SK-N-SH (cell line): ENCODE measurements at places on chromosomes 5 and 9.

GRCh38 chr9:128068386-128069205, 564 bp downstream of the SLC25A25 start:
- H3K36me3 ChIP-seq = no peaks in the 10 kb centered on the region
- no peaks in the 10 kb centered on the region for H3K27me3 ChIP-seq
- DNase-seq = peak; percentile 43
- H3K4me1 ChIP-seq = peaks cover 28% of the 10 kb centered on the region

GRCh38 chr9:129287619-129288305, 109.7 kb upstream of the IER5L start:
- DNase-seq = no peak
- H3K36me3 ChIP-seq = no peaks in the 10 kb centered on the region
- H3K4me1 ChIP-seq = no peaks in the 10 kb centered on the region
- H3K4me3 ChIP-seq = no peak overlapping the region

DNA sequence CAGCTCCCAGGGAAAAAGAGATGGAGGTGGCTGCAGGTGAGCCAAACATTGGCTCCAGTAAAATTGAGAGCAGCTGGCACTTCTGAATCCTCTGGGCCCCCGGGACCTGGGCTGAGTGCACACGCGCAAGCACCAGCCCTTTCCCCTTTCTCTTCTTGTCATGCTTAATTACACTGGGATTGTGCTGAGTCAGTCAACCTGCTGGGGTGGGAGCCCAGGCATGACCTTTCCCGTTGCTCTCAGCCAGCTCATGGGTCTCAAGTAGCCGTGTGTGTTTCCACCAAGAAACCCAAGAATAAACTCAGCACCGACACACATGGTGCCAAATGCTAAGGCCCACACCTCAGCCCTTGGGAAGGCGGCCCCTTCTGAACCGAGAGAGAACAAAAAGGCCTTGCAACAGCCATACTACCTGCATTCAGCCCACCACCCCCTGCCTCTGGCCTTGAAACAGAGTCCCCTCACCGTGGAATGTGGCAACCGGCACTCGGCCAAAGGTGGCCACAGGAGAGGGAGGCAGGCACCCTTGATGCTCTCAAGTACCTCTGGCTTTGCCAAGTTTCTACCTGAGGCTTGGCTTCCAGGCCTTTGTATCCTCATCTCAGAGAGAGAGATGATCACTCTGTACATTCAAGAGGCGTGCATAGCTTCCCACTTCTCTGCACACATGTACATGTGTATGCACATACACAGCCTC, 28.1 kb downstream of the SLIT3 start:
- DNase-seq = no peak
- H3K36me3 ChIP-seq = peaks cover 55% of the 10 kb centered on the region
- no peaks in the 10 kb centered on the region for H3K27me3 ChIP-seq

DNA sequence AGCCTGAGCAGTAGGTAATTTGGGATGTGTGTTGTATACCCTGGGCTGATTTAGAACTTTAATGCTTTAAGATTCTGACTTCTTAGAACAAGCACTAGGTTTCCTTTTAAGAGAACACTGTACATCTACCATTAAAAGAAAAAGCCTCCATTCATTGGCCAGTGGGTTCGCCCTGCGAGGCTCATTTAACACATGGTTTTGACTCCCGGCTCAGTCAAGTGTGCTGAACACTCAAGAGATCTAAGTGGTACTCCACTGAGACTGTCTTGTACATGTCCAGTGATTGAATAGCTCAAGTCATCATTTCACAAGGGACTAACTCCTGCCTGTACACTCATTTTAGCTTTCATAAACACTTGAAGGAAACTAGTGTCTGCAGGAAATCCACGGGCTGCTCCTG, 3.9 kb downstream of the FUBP3 start:
- no peak overlapping the region; the same call in 1 of the 2 replicates for H3K27ac ChIP-seq
- H3K36me3 ChIP-seq = peaks cover 28% of the 10 kb centered on the region

DNA sequence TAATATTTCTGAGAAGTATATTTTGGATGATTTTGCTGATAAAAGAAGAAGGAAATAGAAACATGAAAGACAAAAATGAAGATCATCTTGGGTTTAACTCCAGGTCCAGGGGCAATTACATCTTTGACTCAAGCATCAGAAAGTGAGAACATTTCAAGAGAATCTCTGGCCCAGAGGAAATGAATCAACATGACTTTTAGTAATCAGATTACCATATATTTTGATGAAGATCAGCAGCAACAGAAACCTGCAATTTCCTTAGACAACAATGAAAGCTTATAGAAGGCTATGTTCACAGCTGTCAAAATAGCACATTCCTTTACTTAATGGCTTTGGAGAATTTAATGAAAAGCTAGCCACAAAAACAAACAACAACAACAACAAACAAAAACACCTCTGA, 638.1 kb downstream of the EFNA5 start:
- H3K27ac ChIP-seq = no peak overlapping the region
- no peaks in the 10 kb centered on the region for H3K4me1 ChIP-seq
- no peak for DNase-seq
- H3K4me3 ChIP-seq = no peak overlapping the region
- H3K36me3 ChIP-seq = no peaks in the 10 kb centered on the region
- H3K27me3 ChIP-seq = no peaks in the 10 kb centered on the region

- no peaks in the 10 kb centered on the region for H3K27me3 ChIP-seq
- no peaks in the 10 kb centered on the region for H3K36me3 ChIP-seq
- H3K27ac ChIP-seq = no peak overlapping the region
- no peaks in the 10 kb centered on the region for H3K4me1 ChIP-seq
These were observed 94.2 kb upstream of the RUSC2 start for GRCh38 chr9:35395706-35396101.

DNA sequence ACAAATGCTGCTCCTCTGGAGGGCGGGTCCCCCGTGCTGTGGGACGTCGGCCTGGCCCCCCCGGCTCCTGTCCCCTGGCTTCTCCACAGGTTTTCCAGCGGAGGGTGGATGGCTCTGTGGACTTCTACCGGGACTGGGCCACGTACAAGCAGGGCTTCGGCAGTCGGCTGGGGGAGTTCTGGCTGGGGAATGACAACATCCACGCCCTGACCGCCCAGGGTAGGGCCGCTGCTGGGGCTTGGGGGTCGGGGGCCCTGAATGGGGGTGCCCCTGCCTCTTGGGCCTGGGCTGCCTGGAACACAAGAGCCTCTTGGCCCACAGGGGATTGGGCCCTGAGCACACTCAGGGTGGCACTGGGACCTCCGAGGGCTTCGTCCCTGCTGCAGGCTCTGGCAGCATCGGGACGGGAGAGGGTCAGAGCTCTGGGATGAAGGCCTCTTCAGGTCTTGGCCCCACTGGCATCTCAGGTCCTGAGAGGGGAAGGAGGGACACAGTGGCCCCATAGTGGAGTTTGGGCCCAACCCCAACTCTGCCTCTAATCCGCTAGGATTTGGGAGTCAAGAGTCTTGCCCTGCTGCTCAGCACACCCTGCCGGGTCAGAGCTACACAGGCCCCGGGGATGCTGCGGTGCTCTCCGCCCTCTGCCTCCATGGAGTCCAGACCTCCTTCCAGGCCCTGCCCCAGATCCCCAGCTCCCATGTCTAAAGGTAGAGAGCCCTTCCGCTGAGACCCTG, 5.2 kb downstream of the FCN2 start:
- H3K4me3 ChIP-seq = no peak overlapping the region
- no peaks in the 10 kb centered on the region for H3K4me1 ChIP-seq
- no peaks in the 10 kb centered on the region for H3K36me3 ChIP-seq
- H3K27ac ChIP-seq = no peak overlapping the region

- DNase-seq = no peak
- H3K36me3 ChIP-seq = no peaks in the 10 kb centered on the region; the same call in 1 of the 2 replicates
- H3K27ac ChIP-seq = no peak overlapping the region
- H3K4me3 ChIP-seq = no peak overlapping the region
- H3K4me1 ChIP-seq = no peaks in the 10 kb centered on the region; the same call in 1 of the 2 replicates
These were observed 19.2 kb downstream of the UBAP1 start for GRCh38 chr9:34197756-34198711.

GRCh38 chr9:136799079-136799853, 3.1 kb downstream of the CCDC183 start:
- DNase-seq = no peak
- no peaks in the 10 kb centered on the region for H3K27me3 ChIP-seq
- no peaks in the 10 kb centered on the region; the same call in 1 of the 2 replicates for H3K36me3 ChIP-seq
- H3K4me1 ChIP-seq = peaks cover 5% of the 10 kb centered on the region; the same call in 1 of the 2 replicates

GRCh38 chr9:89436963-89437625, 60.8 kb downstream of the SEMA4D start:
- H3K4me1 ChIP-seq = 0 out of 2 replicates have a peak, but pooled peaks cover 6% of the 10 kb centered on the region
- H3K27ac ChIP-seq = no peak overlapping the region
- no peak overlapping the region for H3K4me3 ChIP-seq
- no peak for DNase-seq
- no peaks in the 10 kb centered on the region for H3K27me3 ChIP-seq
- H3K36me3 ChIP-seq = no peaks in the 10 kb centered on the region

DNA sequence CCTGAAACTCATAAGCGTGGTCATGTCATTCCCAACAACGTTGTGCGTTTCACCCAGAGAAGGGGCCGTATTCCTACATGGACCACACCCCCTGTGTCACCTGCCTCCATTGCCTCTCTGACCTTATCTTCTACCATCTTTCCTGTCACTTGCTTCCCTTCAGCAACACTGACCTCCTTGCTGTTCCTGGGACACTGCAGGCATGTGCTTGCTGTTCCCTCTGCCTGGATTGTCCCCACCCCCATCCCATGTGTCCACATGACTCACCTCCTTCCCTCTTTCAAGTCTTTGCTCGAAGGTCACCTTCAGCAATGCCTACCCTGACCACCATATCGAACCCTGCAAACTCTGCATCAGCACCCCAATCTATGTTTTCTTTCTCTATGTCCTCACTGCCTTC, 133.2 kb upstream of the ZNF618 start:
- peaks cover 3% of the 10 kb centered on the region; the same call in 1 of the 2 replicates for H3K4me1 ChIP-seq
- no peaks in the 10 kb centered on the region for H3K27me3 ChIP-seq
- H3K36me3 ChIP-seq = no peaks in the 10 kb centered on the region
- H3K27ac ChIP-seq = no peak overlapping the region
- no peak for DNase-seq

- no peak overlapping the region for H3K4me3 ChIP-seq
- H3K36me3 ChIP-seq = no peaks in the 10 kb centered on the region
- no peak overlapping the region for H3K27ac ChIP-seq
- no peaks in the 10 kb centered on the region for H3K27me3 ChIP-seq
- no peak for DNase-seq
- H3K4me1 ChIP-seq = peaks cover 3% of the 10 kb centered on the region; the same call in 1 of the 2 replicates
These were observed 21.3 kb upstream of the GLRX start for GRCh38 chr5:95843733-95844223.

- no peak overlapping the region for H3K27ac ChIP-seq
- H3K4me1 ChIP-seq = no peaks in the 10 kb centered on the region
- no peak overlapping the region for H3K4me3 ChIP-seq
- no peaks in the 10 kb centered on the region for H3K27me3 ChIP-seq
- H3K36me3 ChIP-seq = peaks cover 4% of the 10 kb centered on the region
These were observed 67.0 kb upstream of the CDK5RAP2 start for GRCh38 chr9:120646948-120647347.

DNA sequence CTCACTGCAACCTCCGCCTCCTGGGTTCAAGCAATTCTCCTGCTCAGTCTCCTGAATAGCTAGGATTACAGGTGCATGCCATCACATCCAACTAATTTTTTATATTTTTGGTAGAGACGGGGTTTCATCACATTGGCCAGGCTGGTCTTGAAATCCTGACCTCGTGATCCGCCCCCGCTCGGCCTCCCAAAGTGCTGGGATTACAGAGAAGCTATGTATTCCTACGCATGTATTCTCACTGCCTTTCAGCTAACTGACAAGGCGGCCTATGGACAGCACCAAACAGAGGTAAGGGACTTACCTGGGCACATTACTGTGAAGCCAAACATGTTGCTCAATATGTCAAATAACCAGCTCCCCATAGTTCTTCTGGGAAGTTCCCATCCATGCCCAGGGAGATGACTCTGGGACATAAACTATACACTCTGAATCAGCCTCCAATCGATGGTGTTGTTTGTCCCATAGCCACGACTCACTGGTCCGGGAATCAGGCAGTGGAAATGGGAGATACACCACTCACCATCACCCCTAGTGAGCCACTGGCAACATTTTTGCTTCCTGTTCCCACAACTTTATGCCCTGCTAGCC, 114.6 kb downstream of the SYK start:
- H3K27ac ChIP-seq = no peak overlapping the region
- H3K27me3 ChIP-seq = no peaks in the 10 kb centered on the region
- H3K36me3 ChIP-seq = no peaks in the 10 kb centered on the region
- no peak for DNase-seq

- no peaks in the 10 kb centered on the region for H3K27me3 ChIP-seq
- no peak for DNase-seq
- no peak overlapping the region for H3K4me3 ChIP-seq
- no peaks in the 10 kb centered on the region; the same call in 1 of the 2 replicates for H3K4me1 ChIP-seq
- no peaks in the 10 kb centered on the region for H3K36me3 ChIP-seq
- no peak overlapping the region for H3K27ac ChIP-seq
These were observed 15.7 kb downstream of the KCNIP1 start for GRCh38 chr5:170519549-170519948.
